NCI-H1436 treated with DMSO at 0.1 percent for 48 hours (cell line): ENCODE measurements at places on chromosomes 5 and 9.

DNA sequence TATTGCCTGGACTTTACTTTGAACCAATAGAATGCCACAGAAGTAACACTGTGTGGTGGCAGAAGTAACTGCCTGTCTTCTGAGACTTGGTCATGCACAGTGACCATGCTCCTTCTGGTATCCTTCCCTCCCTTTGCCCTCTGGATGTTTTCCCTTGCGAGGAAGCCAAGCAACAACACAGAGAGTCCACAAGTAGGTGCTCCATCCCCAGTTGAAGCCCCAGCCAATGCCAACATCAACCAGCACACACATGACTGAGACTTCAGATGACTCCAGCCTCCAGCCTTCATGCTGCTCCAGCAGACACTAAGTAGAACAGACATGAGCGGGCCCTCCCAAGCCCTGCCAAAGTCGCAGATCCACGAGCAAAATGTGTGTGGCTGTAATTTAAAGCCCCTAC is 129.6 kb downstream of the EPB41L4A start:
- DNase-seq, result no peak

- no peak for DNase-seq
Measured at GRCh38 chr9:3646226-3646625, 120.4 kb upstream of the RFX3 start.

GRCh38 chr9:14935106-14935751 is 25.0 kb upstream of the FREM1 start:
- no peak for DNase-seq

DNA sequence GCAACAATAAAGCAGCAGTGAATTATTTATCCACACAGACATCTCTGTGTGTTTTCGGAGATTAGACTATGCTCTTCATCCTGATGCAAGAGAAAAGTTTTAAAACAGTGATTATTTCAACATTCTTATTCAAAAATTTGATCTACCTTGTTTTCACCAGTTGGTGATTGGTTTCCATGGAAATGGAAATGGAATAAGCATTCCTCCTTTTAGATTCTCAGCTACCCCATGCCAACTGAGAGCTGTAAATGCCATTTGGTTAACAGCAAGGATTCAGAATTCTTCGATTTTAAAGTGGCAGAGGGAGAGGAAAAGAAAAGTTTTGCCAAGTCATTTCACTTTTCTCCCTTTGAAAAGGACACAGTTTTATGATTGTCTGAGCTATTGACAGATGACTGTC is 154.7 kb downstream of the PCSK5 start:
- no peak for DNase-seq

- DNase-seq, result no peak
Measured at GRCh38 chr5:169280696-169281095, 20.2 kb downstream of the SLIT3 start.

GRCh38 chr5:57370376-57370775 is 112.2 kb downstream of the ACTBL2 start:
- no peak for DNase-seq
